ENCODE measurements at places on chromosomes 1 and 21.

DNA sequence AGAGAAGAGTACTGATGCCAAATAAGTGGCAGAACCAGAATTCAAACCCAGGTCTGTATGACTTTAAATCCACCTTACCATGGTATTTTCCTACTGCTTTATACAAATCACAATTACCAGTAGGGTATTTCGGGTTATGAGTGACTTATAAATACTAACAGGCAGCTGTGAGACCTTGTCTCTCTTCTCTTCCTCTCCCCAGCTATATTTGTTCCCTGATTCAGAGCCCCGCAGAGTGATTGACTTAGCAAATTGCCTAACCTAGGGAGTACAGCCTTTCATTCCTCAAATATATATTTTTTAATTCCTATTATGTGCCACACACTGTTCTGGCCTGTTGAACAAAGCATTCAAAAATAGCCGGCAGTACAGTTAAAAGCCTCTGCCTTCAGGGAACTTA, 168.0 kb downstream of the CLEC20A start:
- DNase-seq = no peak

DNA sequence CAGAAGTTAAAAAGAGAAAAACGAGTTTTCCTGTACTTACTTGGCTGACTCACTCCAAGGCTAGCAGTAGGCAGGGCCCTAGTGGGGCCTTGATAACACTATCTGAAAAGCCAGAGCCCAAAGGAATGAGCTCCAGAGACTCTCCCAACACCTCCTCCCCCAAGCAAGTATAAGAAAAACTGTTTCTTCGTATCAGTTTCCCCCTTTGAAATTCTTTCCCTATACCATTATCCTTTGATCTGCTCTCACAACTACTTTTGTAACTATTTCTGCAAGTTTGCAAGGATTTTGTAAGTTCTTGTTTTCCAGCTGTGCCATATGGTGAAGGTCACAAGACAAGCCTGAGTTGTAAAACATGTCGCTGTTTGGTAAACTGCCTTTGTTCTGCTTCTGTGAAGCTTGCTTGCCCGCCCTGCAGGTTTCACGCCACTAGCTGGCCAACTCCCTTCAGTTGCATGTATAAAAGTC, 36.5 kb upstream of the KCNJ15 start:
- no peak for DNase-seq

DNA sequence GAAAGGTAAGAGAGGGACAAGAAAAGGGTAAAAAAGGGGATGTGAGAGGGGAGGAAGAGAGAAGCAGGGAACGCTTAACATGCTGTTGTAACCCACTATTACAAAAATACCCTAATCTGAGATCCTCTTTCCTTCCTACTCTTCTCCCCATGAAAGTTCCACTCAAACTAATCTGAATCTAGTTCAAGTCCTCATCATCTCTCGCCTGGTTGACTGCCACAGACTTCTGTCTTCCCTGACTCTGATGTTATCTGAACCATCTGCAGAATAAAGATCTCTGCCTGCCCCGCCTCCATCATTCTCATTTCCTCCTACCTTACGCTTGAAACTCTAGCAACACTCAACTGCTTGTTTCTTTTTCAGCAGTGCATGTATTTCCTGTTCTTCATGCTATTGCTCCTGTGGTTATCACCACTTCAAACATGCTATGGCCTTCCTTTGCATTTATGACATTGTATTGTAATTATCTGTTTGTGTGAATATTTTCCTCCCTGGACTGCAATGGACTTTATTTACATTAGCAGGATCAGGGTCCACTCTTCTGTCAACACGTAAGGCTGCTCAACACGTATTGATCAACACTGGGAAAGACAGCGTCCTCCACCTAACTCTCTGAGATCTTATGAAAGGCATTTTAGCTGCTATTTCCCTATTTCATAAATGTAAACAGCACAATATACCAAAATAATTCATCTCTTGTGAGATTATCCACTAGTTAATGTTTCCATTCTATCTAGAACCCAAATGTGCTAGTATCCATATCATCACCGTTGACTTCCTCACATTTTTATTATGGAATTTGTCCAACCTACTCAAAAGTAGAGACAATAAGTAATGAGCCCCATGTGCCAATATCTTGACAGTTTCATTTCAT, 215.5 kb upstream of the USP25 start:
- no peak for DNase-seq

GRCh38 chr1:60031146-60031545, 42.4 kb downstream of the C1orf87 start:
- DNase-seq = no peak

DNA sequence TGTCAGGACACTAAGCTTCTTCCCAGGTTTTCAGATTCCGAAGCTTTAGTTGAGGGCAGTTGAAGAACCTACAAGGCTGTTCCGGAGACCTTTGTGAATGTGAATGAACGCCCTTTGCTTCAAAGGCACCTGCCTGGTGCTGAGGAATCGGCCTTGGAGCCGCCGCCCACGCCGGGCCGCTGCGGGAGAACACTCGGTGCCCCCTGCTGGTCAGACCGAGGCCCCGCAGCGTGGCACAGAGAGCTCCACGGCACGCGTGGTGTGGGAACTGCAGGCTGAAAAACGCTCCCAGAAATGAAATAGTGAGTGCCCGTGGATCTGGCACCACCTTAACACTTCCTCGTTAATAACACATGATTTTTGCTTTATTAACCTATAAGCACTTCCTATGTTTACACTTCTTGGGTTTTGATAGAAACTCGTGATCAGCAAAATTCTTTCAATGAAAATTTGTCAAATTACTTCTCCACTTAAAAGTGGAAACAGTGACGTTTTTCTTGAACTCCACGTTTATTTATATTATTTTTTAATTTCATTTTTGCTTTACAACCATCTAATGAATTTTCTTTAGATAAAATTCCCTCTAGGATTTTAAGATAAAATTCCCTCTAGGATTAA, 460.6 kb downstream of the DSCAM start:
- no peak for DNase-seq
